ENCODE measurements at places on chromosomes 11 and 22.

DNA sequence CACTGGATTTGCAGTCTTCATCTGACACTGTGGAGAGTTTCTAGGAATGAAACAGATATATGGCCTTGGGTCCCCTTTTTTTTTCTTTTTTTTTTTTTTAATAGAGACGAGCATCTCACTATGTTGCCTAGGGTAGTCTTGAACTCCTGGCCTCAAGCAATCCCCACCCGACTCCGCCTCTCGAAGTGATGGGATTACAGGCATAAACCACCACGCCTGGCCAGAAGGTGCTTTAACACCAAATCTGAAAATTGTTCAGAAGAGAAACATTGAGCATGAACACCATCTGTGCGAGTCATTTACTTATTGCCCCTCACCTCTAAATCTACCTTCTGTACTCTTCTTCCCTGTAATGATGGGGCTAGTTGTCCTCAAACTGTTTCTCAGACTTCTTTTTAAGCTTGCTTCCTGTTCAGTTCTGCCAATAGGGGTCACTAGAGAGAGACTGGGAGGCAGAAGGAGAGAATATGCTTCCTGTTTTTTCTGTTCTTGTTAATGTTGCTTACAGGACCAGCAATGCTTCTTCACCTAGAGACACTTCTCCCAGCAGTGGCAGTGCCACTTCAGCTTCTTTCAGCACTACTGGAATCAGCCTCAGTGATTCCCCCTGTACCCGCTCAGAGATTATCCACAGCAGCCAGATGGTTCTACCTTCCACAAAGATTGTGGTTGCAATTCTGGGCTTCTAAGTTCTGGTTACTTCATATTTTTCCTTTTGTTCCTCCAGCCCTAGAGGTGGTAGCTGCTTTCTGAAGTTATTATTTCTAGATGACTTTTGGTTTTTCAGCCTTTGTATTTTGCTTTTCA, 20.8 kb upstream of the ZBED5 start:
- DNase-seq = no peak

DNA sequence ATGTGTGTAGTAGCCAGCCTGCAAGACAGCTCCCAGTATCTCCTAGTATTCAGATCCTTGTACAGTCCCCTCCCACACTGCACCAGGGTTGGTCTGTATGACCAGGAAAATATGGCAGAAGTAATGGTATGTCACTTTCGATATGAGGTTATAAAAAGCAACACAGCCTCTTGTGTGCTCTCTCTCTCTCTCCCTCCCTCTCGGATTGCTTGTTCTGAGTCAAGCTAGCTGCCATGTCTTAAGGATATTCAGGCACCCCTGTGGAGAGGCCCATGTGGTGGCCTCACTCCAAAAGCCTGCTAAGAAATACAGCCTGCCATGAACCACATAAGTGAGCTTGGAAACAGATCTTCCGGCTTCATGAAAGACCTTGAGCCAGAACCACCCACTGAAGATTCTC, 25.4 kb downstream of the FXYD6 start:
- peak; percentile 59 for DNase-seq

DNA sequence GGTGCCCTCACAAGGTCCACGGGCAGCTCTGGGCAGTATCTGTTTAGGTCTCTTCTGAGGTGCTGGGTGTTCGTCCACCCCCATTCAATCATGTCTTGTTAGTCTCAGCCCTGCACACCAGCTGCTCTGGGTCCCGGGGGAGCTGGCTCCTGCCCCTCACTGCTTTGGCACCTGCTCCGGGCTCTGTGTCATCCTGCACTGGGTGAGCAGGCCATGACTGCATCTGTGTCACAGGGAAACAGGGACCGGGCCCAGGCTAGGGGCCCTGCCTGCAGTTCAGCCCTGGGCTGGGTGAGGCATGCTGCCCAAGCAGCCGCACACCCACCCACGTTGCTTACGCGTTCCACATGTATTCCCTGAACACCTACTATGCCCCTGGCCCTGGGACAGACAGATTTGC, 43.9 kb downstream of the ELFN2 start:
- DNase-seq = no peak

- DNase-seq = no peak
These were observed 267.7 kb downstream of the LARGE1 start for GRCh38 chr22:33652615-33653014.

GRCh38 chr11:30310623-30311022, 12.3 kb upstream of the ARL14EP start:
- DNase-seq = no peak

DNA sequence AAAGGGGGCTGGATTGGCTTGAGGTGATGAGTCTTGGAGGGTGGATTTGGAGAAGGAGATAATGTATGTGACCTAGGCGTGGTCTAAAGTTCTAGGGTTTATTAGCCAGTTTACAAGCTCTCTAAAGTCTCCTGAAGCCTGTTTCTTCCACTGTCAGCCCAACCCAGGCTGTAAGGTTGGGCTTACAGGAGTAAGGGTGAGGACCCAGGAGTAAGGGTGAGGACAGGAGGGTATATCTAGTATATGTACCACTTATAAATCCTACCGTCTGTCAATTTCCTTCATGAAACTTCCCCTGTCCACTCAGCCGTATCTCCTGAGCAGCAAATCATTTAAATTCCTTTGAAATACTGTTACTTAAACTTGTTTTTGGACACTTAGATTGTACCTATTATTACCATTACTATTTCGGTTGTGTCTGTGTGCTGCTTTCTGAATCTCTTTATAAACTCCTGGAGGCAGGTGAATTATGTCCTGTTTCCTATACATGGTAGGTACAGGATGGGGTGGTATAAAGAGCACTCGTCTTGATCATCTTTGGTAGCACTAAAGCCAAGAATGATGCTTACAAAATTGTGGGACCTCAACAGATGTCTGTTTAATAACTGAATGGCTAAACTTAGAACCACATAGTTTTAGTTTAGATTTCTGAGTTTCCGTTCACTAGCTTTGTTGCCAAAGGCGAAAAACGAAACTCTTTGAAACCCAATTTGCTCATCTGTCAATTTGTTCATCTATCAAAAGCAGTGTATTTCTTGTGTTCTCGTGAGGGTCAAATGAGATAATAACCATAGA, 192.0 kb downstream of the GRIK4 start:
- DNase-seq = no peak

DNA sequence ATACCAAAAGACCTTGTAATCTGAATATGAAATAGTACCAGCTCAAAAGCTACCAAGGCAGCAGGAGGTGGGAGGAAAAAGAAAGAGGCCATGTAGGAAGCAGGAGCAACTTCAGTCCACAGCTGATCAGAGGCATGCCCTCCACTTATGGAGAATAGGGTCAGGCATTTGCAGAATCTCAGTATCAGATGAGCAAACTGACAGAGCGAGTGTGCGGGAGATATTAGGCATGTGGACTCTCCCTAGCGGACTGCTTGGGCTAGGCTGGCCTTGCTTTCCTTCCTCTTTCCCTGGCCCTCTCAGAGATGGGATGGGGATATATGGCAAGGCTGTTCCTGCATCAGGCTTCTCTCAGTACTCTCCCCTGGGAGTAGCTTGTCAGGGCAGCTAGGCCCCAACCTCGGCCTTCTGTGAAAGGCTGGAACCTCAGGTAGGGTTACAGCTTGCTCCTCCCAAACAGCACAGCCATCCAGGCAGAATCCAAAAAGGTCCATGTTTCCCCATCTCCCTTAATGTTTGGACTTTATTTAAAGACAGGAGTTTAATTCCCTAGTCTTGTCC, 37.0 kb downstream of the ETS1 start:
- DNase-seq = no peak

- DNase-seq = no peak
These were observed 379.6 kb upstream of the NARS2 start for GRCh38 chr11:78954261-78954660.

- DNase-seq = no peak
These were observed 143.0 kb downstream of the TBC1D22A start for GRCh38 chr22:46905415-46905814.

DNA sequence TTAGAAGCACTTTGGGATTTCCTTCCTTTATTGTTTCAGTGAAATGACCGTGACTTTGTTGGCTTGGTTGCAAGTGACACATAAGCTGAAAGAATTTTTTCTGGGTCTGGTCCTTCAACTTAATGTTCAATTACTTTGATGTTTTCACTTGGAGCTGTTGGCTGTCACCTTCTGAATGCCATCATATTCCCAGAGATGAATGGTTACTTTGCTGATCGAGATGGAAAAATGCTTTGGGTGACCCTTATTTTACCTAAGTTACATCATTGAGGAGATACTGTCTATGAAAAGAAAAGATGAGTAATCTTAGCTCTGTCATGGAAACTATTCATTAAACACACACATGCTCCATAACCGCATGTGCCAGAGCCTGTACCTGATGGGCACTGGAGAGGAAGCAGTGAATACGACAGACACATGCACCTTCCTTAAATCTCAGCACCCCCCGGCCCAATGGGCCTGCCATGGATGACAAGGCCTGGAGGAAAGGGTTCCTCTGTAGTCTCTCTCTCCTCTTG, 76.9 kb downstream of the TENM4 start:
- DNase-seq = no peak

DNA sequence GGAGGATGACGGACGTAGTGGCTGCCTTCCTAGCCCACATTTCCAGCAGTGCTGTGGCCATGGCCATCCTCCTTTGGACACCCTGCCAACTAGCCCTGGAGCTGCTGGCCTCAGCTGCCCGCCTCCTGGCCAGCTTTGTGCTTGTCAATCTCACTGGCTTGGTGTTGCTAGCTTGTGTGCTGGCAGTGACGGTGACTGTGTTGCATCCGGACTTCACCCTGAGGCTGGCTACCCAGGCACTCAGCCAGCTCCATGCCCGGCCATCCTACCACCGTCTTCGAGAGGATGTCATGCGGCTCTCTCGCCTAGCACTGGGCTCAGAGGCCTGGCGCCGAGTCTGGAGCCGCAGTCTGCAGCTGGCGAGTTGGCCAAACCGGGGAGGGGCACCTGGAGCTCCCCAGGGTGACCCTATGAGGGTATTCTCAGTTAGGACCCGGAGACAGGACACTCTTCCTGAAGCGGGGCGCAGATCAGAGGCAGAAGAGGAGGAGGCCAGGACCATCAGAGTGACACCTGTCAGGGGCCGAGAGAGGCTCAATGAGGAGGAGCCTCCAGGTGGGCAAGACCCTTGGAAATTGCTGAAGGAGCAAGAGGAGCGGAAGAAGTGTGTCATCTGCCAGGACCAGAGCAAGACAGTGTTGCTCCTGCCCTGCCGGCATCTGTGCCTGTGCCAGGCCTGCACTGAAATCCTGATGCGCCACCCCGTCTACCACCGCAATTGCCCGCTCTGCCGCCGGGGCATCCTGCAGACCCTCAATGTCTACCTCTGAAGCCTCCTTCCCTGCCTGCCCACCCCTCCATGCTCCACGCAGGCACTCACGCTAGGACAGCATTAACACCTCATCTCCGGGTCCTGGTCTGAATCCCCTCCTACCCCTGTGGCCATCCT, 1.6 kb downstream of the RNF26 start:
- no peak for DNase-seq

DNA sequence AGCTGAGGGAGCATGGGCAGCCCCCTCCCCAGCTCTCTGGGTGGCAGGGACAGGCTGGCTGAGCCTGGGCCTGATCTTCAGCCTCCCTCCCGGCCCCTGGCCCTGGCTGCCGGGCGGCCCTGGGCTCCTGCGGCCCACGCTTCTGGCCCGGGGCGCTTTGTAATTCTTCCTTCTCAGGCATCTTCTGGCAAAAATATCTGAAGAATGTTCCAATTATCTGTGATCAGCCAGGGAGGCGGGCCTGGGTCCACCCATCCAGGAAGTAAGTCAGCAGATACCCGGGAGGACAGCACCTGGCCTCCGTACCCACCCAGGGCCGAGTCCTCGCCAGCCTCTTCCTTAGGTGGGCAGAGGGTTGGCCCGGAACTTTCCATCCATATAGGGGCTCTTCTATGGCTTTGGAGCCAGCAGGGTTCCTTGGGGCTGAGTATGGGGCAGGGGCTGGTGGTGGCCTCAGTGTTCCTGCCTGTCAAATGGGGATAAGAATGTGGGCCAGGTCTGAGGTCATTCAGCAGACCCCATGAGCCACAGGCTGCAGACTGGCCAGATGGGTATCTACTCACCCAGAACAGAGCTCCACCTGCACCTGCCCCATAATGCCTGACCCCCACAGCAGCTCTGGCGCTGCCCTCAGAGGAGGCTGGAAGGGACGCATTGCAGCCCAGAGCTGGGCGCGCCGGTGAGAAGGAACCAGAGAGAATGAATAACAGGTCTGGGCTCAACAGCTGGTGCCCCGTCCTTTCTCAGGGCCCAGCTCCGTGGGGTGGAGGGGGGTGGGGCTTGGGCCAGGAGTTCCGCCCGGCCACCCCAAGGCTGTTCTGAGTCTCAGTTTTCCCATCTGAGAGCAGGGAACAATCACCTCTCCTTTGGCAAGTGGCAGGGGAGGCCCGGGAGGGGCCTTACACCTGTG, 16.2 kb downstream of the WNT7B start:
- DNase-seq = no peak
